Umbilical cord (tissue), 2 donors: ENCODE measurements at places on chromosomes 11 and 22. TPM values are rescaled to one million over a fixed set of nuclear protein-coding genes. Genes with fewer than 3 reads are reported as not detected.

The MS4A1 gene
- 6.0 TPM for total RNA-seq

The ME3 gene
- total RNA-seq = 37.6 TPM

- DNase-seq = no peak
Observed at GRCh38 chr22:25930788-25931310, 188.9 kb downstream of the MYO18B start.

The TKFC gene
- total RNA-seq = 22.4 TPM

The PIWIL4 gene
- total RNA-seq = 7.5 TPM

The NCR3LG1 gene
- total RNA-seq = 2.2 TPM

DNA sequence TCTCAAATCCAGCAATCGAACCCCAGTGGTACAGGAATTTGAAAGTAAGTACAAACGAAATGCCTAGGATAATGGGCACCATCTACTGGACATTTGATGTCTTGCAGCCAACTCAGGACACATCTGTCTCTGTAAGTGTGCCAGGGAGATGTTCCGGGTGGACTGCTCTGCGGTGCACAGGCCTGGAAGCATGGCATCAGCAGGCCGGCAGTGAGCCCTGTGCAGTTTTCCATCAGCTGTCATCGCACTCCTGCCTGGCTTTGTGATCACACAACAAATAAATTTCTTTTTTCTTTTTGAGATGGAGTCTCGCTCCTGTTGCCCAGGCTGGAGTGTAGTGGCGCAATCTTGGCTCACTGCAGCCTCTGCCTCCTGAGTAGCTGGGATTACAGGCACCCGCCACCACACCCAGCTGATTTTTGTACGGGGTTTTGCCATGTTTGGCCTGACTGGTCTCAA lies 71.0 kb downstream of the JAM3 start:
- DNase-seq = peak; percentile 86

- no peak for DNase-seq
Observed at GRCh38 chr11:124812876-124813275, 12.7 kb upstream of the MSANTD2 start.

- no peak for DNase-seq
Observed at GRCh38 chr22:38578505-38578904, 8.5 kb upstream of the DMC1 start.

The RFPL3 gene
- 0.48 TPM for total RNA-seq

The OR9I1 gene
- total RNA-seq = 1.4 TPM

DNA sequence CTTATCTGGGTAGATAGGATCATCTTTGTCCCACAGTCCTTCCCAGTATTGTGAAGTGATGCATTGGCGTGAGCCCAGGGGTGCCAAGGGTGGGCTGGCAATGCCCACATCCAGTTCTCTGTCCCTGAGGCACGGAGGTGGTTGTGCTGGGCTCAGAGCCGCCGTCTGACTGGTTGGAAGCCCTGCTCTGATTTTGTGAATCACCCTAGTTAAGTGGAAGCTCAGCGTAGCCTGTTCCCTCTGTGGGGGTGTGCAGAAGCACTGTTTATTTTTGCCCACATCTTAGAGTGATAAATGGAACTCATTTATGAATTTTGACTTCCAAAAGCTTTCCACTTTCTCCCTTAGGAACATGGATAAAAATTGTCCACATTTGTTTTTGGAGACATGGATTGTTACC lies 13.6 kb downstream of the BCR start:
- no peak for DNase-seq

DNA sequence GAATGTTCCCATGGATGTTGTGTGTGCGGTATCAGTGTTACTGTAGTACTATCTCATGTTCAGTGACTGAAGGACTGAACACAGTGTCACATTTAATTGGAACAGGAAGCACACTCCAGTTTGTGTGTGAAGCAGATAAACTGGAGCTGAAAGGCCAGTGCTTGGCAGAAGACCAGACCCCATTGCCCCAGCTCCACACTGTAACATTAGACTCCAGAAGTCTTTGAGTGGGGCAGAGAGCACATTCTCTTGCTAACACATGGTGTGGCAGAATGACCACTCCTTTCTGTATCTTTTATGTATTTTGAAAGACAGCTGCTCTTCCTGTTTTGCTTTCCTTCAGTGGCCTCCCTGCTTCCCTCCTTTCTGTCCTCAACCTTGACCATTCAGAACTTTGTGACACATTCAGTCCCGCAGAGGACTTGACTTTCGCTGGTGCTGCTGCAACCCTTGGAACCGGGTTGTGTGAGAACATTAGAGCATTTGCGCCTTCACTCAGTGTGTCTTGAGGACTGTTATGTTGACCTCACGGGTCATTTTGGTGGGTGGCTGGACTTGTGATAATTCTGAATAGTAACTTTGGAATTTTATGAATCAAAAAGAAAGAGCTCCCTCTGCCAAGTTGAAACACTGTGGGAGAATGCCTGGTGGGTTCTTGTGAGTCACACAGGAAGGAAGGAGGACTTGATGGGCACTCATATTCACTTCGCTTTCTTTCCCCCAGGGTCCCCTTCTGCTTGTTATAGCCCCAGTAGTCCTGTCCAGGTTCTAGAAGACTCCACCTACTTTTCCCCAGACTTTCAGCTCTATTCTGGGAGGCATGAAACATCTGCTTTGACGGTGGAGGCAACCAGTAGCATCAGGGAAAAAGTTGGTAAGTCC lies 26.4 kb downstream of the AMOTL1 start:
- peak; percentile 39 for DNase-seq

The NAALAD2 gene
- total RNA-seq = 7.2 TPM

The JAML gene
- total RNA-seq = 18.8 TPM

The SLCO2B1 gene
- total RNA-seq = 45.3 TPM

The TRIM48 gene
- total RNA-seq = not detected

- no peak for DNase-seq
Observed at GRCh38 chr11:47788181-47788580, 21.0 kb upstream of the FNBP4 start.

- no peak for DNase-seq
Observed at GRCh38 chr11:94128291-94128745, 323 bp upstream of the PANX1 start.

The MFRP gene
- total RNA-seq = 2.9 TPM

- DNase-seq = no peak
Observed at GRCh38 chr11:56849250-56849649, 100.8 kb upstream of the OR9G4 start.

GRCh38 chr11:62839050-62839945 lies at the start of gene WDR74:
Gene WDR74 (minus strand): TSS chr11:62839590. CDS start chr11:62839570, 20 bp downstream.
- DNase-seq = peak; percentile 98

DNA sequence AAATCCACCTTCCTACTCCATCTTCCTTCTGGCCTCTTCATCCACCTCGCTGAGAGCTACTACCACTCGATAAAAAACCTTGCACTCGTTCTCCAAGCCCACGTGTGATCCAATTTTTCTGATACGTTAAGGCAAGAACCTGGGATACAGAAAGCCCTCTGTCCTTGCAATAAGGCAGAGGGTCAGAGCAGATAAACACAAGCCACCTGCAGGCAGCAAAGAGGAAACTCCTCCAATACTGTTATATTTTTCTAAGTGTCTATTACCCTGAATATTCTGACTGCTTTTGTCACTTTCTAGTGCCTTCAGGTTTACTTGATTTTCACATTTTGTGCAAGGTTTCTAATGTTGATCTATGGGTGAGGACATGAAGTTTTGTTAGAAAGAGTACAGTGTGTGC lies 26.6 kb downstream of the TRIM5 start:
- DNase-seq = no peak

The KCNJ11 gene
- total RNA-seq = 0.48 TPM

The DNHD1 gene
- 9.1 TPM for total RNA-seq

GRCh38 chr22:29346659-29347058 lies 31.2 kb upstream of the RASL10A start:
- no peak for DNase-seq

DNA sequence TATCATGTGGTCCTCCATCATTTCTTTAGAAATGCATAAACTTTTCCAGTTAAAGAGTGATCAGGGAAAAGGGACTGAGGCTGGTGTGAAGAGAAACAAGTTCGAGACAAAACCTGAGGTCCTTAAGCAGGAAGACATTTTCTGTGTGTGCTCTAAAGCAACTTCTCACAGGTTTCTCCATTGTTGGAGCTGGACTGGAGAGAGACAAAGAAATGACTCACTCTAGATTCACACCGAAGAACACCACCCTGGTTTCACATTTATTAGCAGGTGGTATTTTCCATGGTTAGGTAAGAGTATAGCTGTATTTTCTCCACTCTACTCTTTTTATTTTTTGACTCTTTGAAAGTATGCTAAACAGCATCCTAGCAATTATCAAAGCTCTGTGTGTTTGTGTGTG lies 736.4 kb downstream of the KCNA4 start:
- no peak for DNase-seq

The MN1 gene
- 9.9 TPM for total RNA-seq

GRCh38 chr11:73242251-73243092 lies 24.4 kb downstream of the P2RY2 start:
- peak; percentile 80 for DNase-seq

The DNAJB7 gene
- 3.1 TPM for total RNA-seq

DNA sequence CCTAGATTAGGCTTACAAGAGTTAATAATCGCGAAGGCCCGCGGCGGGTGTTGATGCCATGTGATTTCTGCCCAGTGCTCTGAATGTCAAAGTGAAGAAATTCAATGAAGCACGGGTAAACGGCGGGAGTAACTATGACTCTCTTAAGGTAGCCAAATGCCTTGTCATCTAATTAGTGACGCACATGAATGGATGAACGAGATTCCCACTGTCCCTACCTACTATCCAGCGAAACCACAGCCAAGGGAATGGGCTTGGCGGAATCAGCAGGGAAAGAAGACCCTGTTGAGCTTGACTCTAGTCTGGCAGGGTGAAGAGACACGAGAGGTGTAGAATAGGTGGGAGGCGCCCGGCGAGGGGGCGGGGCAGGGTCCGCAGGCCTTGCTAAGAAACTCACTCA lies 65.5 kb downstream of the AAMDC start:
- DNase-seq = no peak

DNA sequence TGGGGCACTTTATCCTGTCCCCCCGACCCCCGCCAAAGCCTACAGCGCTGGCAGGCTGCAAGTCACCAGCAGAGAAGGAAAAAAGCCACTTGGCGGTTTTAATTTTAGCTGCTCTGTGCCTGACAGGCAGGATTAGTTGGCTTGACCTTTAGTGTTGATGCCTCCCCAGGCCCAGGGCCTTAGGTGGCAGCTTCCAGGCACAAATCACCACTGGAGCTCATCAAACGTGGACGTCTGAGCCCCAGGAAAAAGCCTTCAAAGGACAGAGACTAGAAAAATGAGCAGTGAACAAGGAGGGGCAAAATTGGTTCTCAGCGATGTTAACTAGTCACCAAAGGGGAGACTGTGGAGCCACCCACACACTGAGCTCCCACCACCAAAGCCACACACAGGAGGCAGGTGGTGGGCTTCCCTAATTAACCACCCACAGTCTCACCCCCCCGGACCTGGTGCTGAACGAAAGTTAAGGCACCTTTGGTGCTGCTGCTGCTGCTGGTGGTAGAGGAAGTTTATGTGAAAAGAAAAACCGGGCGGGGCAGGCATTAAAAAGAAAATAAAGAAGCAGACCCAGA lies 4.4 kb upstream of the PYGM start:
- no peak for DNase-seq

- DNase-seq = no peak
Observed at GRCh38 chr22:19167106-19167869, 11.2 kb downstream of the SLC25A1 start.

GRCh38 chr22:44855855-44856254 lies 103.5 kb downstream of the ARHGAP8 start:
- no peak for DNase-seq

The DEUP1 gene
- 4.1 TPM for total RNA-seq

DNA sequence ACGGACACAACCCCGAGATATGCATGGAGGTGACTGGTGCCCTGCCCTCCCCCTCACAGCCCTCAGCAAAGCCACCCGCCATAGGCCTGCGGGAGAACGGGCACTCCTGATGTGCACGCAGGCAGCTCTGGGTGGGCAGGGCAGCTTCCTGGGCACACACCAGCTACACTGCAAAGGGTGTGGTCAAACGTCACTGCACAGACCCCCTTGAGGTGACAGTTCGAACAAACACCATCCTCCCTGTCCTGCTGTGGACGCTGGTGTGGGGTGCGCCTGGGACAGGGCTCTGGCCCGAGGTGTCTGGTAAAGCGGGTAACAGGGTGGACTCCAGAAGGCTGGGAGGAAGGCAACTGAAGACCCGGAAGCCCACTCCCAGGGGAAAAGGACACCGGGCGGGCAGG lies 21.9 kb upstream of the MOB2 start:
- DNase-seq = no peak

- no peak for DNase-seq
Observed at GRCh38 chr11:70918242-70918641, 334.1 kb downstream of the SHANK2 start.

- no peak for DNase-seq
Observed at GRCh38 chr22:30357236-30357570, 396 bp downstream of the CCDC157 start.
